ENCODE measurements at places on chromosomes 5 and 9. TPM values are rescaled to one million over a fixed set of nuclear protein-coding genes. Genes with fewer than 3 reads are reported as not detected.

The PCDHB10 gene
- polyA plus RNA-seq: 8.4 TPM

The LMX1B gene
- not detected for polyA plus RNA-seq

The CYLC2 gene
- not detected for polyA plus RNA-seq

The F12 gene
- polyA plus RNA-seq: 3.7 TPM

The ANKRD34B gene
- polyA plus RNA-seq: 0.20 TPM

The ZFP2 gene
- 0.95 TPM for polyA plus RNA-seq

The SEMA4D gene
- polyA plus RNA-seq: 91.5 TPM

The TMEFF1 gene
- 14.4 TPM for polyA plus RNA-seq

The SIGMAR1 gene
- 81.1 TPM for polyA plus RNA-seq

The SLCO6A1 gene
- polyA plus RNA-seq: not detected

The IL33 gene
- 0.78 TPM for polyA plus RNA-seq

The LCN2 gene
- not detected for polyA plus RNA-seq

The KIF4B gene
- polyA plus RNA-seq: not detected

The NR3C1 gene
- polyA plus RNA-seq: 7.2 TPM

The B4GALT1 gene
- polyA plus RNA-seq: 16.7 TPM

The KIF24 gene
- polyA plus RNA-seq: 9.4 TPM

The PCDHA13 gene
- polyA plus RNA-seq: 0.36 TPM

The TMEM215 gene
- polyA plus RNA-seq: not detected

The NME5 gene
- polyA plus RNA-seq: 5.1 TPM

The TRIM7 gene
- 0.22 TPM for polyA plus RNA-seq

The COMMD10 gene
- polyA plus RNA-seq: 10.1 TPM

The SLC6A3 gene
- 3.6 TPM for polyA plus RNA-seq

The INSL6 gene
- polyA plus RNA-seq: not detected

The STKLD1 gene
- polyA plus RNA-seq: 5.8 TPM

The STING1 gene
- 12.9 TPM for polyA plus RNA-seq

The PLPP7 gene
- polyA plus RNA-seq: 8.3 TPM

The PTPA gene
- polyA plus RNA-seq: 334 TPM

The UNC13B gene
- 22.6 TPM for polyA plus RNA-seq

The ANKS6 gene
- 14.3 TPM for polyA plus RNA-seq

The ZNF483 gene
- polyA plus RNA-seq: 2.9 TPM

The GPRIN1 gene
- 86.4 TPM for polyA plus RNA-seq

The MEIKIN gene
- polyA plus RNA-seq: not detected

The DDX41 gene
- polyA plus RNA-seq: 231 TPM

The FOXI1 gene
- polyA plus RNA-seq: 1.3 TPM

The TRIM52 gene
- 3.1 TPM for polyA plus RNA-seq

The IFNA13 gene
- not detected for polyA plus RNA-seq

The GRIN1 gene
- 81.8 TPM for polyA plus RNA-seq

The TAS2R1 gene
- not detected for polyA plus RNA-seq

The GRIA1 gene
- 31.0 TPM for polyA plus RNA-seq

The ADAMTS13 gene
- 4.0 TPM for polyA plus RNA-seq

The EPB41L4B gene
- polyA plus RNA-seq: 13.4 TPM

The PCDHB5 gene
- polyA plus RNA-seq: 57.4 TPM

The DHX29 gene
- polyA plus RNA-seq: 7.2 TPM

The DOK3 gene
- polyA plus RNA-seq: 1.8 TPM

The C9orf72 gene
- 12.3 TPM for polyA plus RNA-seq

The SPATA31D4 gene
- not detected for polyA plus RNA-seq

The PCDHA1 gene
- 0.61 TPM for polyA plus RNA-seq

The ITK gene
- 0.08 TPM for polyA plus RNA-seq

The PCDHGA9 gene
- polyA plus RNA-seq: 3.2 TPM

The GARIN3 gene
- not detected for polyA plus RNA-seq

The SPINK14 gene
- not detected for polyA plus RNA-seq

The BHMT2 gene
- 1.7 TPM for polyA plus RNA-seq

The BAAT gene
- 0.19 TPM for polyA plus RNA-seq
